ENCODE measurements at places on chromosomes 11 and 22.

DNA sequence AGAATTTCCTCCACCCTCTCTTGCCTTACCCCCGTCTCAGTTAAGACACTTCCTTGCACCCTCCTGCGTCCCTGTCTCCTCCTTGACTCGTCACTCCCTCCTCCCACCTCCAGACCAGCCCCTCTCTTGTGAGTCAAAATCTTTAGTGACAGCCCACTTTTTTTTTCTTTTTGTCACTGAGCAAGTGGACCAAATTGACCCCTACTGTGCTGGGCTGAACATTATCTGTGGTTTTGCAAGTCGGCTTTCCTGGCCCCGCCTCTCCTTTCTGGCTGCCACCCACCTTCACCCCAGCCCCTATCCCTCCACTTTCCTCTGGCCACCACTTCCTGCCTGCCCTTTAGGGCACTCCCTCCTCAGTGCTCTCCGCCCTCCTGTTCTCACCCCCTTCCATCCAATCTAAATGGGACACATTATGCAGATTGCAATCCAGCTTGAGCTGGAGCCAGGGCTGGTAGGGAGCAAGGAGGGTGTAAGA is at the start of gene APLNR:
Gene APLNR (minus strand): TSS at position 47 of the 478 bp plus-strand sequence. CDS start 246 bp downstream, outside the sequence.
- DNase-seq = no peak

GRCh38 chr11:130390071-130390758 is 38.2 kb downstream of the ADAMTS8 start:
- peak; percentile 11 for DNase-seq

DNA sequence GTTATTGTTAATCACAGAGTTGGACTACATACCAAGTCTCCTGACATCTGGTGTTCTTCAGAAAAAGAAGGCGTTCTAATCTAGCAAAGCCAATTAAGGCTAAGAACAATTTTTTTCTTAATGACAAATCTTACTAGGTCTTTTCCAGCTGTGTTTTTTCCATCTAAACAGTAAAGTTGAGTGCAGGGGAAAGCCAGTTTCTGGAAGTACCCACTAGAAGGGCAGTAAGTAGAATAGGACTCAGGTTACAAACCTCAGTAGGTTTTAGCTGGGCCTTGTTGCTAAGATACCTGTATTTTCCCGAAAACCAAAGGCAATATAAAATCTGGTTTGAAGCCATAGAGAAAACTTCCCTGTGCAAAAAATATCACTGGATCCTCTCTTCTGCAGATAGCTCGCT is 351.9 kb downstream of the ETS1 start:
- DNase-seq = no peak

GRCh38 chr22:28983788-28984441 is 77.7 kb downstream of the C22orf31 start:
- DNase-seq = no peak

DNA sequence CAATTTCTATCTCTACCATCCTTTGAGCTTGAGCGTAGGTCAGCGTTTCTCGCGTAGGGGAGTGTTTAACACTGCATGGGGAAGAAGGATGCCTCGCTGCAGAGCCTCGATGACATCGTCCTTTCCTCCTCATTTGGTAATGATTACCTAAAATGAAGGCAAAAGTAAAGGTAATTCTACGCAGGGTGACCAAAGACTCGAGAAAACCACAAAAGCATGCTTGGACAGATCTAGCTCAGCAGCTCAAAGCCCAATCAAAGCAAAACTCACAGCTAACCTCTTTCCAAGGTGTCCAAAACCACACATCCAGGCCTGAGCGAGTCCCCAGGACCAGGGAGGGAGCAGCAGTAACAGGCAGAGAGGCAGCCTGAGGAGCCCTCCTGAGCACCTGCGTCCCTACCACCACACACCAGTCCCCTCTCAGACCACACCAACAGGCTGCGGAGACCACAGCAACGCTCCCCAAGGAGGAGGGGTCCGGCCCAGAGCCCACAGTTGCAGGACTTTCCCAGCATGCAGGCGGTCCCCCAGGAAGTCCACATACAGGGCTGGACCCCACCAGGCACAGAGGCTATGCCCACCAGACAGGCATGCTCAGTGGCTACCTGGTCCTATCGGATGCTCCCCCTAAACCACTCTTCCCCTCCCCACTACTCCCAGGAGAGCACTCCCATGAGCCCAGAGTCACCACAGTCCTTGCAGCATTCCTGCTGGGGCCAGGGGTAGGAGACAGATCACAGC is 3.3 kb downstream of the BRD1 start:
- DNase-seq = no peak

DNA sequence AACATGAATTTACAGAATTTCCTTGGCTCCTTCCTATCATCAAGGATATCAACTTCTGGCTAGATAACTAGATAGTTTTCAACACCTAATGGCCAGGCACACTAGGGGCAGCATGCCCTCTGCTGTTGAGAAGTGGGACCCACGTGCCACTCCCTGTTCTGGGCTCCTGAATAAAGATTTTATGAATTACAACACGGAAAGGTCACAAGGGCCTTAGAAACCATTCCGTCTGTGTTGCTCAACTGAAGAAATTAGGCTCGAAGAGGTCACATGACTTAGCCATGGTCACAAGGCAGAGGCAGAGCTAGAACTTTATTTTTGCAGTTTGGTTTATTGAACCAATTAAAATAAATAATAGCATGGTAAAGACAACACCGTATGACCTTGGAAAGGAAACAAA is 36.0 kb downstream of the PRCP start:
- DNase-seq = peak; percentile 62

Measured in NAMALWA (cell line).